Stimulated activated CD8-positive, alpha-beta memory T cell treated with anti-CD3 and anti-CD28 coated beads, Interleukin-7, amount 100 ng/mL, for 1 hour (primary cell): ENCODE measurements at places on chromosomes 12 and 14.

DNA sequence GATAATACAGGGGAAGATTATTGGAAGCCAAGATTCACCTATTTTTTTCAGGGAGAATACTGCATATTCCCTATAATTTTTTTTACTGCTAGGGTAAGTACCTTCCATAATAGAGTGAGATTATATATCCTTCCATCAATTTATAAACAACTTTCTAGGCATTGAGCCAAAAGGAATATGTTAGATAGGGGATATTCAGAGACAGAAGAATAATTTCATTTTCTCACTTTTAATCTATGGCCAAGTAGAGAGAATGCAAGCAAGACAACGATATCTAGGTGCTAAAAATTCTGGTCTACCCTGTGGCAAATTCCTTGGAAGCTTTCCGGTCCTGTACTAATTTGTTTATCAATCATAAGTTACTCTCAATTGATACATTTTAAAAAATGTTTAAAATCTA, 69.7 kb upstream of the STAC3 start:
- DNase-seq, result no peak

DNA sequence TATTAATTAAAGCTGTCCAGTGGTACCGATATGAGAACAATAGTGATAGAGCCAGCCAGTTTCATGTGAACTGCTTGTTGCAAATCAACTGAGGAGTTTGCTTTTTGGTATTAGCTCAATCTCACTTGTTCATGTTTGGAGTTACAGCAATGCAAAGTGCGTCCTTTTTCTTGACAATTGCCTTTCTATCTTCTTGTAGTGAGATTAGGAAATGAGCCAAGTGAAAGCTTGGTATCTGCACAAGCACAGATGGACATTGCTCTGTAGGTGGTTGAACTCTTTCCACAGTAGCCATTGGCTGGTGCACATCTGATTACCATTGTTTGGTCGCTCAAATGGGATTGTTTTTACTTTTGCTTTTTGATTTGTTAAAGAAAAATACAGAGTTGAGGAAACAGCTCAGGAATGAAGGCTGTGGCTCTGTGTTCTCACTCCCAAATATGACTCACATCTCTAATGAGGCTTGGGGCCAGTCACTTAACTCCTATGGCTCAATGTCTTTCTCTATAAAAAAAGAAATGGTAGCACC, 241.4 kb downstream of the BMP4 start:
- DNase-seq, result no peak

GRCh38 chr12:101490286-101490920, 15.3 kb downstream of the SPIC start:
- DNase-seq, result no peak

DNA sequence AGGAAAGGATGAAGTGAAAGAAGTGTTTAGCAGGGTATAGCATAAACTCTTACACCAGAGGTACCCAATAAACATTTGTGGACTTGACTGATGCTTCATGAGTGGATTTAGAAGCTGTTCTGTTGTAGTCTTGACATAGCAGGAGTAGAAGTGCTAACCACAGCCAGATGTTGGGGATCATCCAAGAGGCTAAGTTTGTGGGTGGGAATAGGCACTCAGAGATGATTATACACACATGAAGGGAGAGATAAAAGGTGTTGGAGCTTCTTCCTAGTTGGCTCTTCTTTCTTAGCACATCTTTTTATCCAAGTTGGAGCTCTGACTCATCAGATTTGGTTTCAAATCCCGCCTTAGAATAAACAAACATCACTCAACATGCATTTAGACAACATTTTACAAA, 166.7 kb upstream of the E2F7 start:
- DNase-seq, result no peak

- DNase-seq, result no peak
These were observed 115.4 kb downstream of the SOX5 start for GRCh38 chr12:23834076-23834475.

GRCh38 chr12:95739561-95740313, 50.8 kb downstream of the NTN4 start:
- DNase-seq, result no peak

GRCh38 chr12:115811929-115812328, 465.6 kb downstream of the MED13L start:
- no peak for DNase-seq

GRCh38 chr12:64660237-64661018, 50.1 kb downstream of the RASSF3 start:
- DNase-seq, result no peak

DNA sequence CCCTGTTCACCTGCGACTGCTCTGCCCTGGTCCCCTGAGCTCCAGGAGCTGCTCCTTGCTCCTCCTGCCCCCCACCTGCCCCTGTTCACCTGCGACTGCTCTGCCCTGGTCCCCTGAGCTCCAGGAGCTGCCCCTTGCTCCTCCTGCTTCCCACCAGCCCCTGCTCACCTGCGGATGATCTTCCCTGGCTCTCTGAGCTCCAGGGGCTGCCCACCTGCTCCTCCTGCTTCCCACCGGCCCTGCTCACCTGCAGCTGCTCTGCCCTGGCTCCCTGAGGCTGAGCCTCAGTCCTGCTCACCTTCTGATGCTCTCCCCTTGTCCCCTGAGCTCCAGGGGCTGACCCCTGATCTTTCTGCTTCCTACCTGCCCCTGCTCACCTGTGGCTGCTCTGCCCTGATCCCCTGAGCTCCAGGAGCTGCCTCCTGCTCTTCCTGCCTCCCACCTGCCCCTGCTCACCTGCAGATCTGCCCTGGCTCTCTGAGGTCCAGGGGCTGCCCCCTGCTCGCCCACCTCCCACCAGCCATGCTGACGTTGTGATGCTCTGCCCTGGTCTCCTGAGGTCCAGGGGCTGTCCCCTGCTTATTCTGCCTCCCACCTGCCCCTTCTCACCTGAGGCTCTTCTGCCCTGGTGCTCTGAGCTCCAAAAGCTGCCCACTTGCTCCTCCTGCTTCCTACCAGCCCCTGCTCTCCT, 219.2 kb downstream of the TMEM121 start:
- no peak for DNase-seq
